NCI-H2081 (cell line): ENCODE measurements at places on chromosomes 1 and 21.

- DNase-seq, result peak; percentile 79
Measured at GRCh38 chr1:212791261-212791675, 309 bp downstream of the NSL1 start.

GRCh38 chr21:31520561-31521098, 138.9 kb upstream of the SOD1 start:
- DNase-seq, result peak; percentile 69

- no peak for DNase-seq
Measured at GRCh38 chr1:16612332-16613172, 812 bp downstream of the NBPF1 start.

DNA sequence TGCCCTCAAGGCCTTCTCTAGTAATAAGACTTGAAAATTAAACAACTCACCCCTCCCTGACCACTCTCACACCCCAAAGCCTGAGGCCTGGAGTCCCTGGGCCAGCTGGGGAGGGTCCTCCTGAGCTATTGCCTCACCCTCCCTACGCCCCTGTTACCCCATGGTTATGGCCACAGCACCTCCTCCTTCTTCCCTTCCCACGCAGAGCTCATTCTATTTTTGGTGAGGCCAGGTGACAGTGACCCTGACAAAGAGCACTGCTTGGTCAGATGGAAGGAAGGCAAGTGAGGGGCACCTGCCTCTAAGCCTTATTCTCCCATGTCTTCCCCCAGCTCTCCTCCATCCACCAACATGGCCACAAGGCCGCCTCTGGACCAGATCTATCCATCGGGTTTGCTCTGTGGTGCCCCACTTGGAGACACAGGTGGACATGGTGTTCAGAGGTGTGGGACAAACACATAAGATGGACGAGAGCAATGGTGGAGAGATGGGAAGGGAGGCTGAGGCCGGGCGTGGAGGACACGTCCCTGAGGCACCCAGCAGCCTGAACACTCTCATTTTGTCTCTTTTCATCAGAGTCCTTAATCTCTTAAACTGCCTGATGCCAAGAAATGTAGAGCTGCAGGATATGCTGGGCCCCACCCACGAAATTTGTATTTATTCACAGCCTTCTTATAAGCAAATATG, 42.6 kb downstream of the FCRL5 start:
- no peak for DNase-seq

DNA sequence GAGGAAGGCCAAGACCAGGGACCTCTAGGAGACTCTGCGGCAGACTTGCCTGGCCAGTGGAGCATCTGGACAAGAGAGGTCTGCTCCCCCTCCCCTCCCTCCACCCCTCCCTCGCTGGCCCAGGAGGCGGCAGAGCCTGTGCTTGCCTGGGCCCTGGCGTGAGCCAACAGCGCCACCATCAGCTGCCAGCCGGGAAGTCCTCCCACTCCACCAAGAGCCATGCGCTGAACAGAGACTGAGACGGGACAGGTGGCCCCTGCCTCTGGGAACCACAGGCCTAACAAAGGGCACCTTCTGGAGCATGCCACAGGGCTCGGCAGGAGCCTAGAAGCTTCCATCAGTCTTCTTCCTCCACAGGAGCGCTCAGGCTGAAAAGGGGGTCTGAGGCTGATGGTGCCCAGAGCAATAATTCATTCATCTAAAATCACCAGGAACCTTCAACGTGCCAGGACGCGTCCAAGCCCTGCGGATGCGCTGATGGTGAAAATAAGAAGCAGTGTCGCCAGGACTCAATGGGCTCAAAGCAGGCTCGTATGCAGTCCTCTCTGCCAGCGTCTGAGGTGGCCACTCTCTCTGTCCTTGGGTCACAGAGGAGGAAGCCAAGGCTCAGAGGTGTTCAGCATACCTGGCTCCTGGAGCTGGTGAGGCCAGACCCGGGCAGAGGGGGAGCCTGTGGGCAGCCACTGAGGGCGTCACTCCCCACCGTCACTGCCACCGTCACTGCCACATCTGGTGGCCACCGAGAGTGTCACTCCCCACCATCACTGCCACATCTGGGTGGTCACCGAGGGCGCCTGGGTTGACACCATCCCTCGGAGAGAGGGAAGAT, 161.2 kb downstream of the NPHP4 start:
- no peak for DNase-seq

GRCh38 chr1:214249651-214250050, 31.3 kb upstream of the SMYD2 start:
- no peak for DNase-seq

DNA sequence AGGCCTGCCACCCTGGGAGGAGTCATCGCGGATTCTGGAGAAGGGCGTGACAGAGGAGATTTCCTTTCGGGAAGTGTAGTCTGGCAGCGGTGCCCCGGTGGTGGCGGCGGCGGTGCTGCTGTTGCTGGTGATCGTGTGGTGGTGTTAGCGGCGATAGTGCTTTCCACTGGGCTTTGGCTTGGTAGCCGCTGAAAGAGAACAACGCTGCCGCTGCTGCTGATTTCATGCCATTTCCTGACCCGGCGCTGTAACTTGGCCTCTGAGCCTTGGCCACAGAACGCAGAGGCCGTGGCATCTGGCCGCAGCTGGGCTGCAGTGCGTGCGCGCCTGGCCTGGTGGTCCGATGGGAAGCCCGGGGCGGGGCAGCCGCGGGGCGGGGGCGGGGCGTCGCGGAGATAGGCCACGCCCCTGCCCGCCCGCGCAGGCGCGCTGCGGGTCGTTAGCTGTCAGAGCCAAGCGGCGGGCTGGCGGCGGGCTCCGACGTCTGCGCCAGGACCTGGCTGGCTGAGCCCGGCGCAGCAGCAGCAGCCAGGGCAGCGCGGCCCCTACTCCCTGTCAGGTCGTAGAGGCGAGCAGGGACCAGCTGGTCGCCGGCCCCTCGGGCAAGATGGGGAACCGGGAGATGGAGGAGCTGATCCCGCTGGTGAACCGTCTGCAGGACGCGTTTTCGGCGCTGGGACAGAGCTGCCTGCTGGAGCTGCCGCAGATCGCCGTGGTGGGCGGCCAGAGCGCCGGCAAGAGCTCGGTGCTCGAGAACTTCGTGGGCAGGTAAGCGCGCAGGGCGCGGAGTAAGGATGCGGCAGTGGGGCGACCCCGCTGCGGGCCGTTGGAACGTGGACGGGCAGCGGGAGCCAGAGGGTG, at the start of gene DNM3:
TSS of gene DNM3 (plus strand) at position 449 of the 861 bp plus-strand sequence. CDS start at position 608, 159 bp downstream.
- peak; percentile 83 for DNase-seq
